Heart left ventricle (tissue), 16 donors: ENCODE measurements at places on chromosomes 3 and 15.

GRCh38 chr3:165196577-165197480 lies 645 bp upstream of the SLITRK3 start:
- DNase-seq = no peak

GRCh38 chr3:103919327-103919726 lies 1447.4 kb upstream of the ALCAM start:
- no peak for DNase-seq

- no peak for DNase-seq
Observed at GRCh38 chr15:34355241-34355640, 11.8 kb downstream of the LPCAT4 start.

DNA sequence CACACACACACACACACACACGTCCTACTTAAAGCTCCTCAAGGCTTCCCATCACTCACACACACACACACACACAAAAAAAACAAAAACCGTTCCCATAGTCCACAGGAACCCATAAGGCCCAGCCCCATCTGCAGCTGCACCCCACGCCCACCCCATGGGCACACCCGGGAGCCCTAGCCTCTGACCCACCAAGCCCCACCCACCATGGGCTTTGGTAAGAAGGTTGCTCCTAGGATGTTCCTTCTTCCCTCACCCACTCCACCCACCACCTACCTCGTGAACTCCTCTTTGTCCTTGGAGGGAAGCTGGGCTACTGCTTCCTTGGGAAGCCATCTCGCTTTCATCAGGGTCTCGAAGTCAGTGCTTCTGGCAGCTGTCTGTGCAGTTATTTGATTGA lies 115.1 kb downstream of the TPRA1 start:
- DNase-seq = no peak

DNA sequence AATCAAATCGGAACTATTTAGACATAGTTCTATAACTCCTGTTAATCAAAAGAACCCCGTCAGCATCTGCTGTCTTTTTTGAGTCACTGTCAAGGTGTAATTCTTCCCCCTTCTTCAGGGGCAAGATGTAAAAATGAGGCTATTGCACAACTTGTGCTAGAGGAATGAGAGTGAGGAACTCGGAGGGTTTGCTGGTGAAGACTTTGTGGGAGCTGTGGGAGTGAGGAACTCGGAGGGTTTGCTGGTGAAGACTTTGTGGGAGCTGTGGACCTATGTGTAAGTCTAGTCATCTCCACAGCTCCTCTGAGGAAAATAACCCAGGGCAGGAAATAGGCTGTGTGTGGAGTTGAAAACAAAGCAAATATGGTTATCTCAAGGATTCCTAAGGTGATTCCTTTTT lies 2.5 kb upstream of the CERS3 start:
- DNase-seq = no peak

GRCh38 chr15:52112203-52112750 lies 298 bp downstream of the BCL2L10 start:
- no peak for DNase-seq

DNA sequence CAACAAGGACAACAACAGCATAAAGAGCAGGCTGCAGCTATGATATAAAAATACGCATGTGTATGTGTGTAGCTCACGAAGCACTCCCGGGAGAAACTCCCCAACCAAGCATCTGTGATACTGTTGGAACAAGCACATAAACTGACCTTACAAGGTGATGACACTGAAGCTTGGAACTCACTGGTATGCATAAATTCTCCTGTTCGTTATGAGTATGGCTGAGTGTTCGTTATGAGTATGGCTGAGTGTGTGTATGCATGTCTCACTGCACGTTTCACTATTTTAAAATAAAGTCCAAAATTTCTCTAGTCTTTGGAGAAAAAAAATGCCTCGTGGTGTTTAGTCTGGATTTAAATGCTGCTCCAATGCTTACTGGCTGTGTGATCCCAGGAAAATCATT lies 256.8 kb downstream of the RORA start:
- no peak for DNase-seq

DNA sequence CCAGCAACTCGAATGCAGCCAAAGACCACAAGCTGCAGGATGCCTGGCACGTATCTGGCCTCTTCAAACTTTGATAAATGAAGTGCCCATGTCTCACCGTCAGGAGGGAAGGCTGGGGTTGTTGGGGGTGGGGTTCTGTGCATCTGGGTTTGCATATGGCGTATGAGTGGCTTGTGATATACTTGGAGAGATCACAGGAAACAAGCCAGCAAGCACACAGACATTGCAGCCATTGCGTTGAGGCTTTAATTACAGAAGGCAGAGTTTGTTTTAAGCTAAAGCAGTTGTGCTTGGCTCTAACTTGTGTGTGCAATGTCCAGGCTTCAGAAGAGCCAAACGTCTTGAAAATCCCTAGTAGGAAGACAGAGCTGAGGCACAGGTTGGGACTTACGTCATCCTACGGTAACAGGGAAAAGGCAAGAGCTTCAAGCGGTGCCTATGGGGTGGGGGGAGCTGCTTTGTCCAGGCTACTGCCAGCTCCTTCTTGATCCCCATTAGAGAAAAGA lies 109.2 kb downstream of the ASB7 start:
- DNase-seq = no peak

GRCh38 chr15:96070636-96071035 lies 259.9 kb upstream of the NR2F2 start:
- no peak for DNase-seq

DNA sequence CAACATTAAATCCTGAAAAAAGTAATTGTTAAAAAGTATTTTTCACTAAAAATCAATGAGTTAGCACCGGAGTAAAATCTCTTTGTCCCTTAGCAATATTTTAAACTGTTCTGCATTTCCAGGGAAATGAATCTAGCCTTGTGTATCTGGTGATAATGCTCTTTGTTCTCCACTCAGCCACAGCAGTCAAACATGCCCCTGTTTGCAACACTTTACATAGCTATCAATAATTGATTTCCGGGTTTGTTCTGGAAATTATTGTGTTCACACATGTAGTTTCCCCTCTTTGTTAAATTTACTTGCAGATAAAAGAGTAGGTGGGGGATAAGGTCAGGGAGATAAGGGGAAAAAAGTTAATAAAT lies 3.6 kb upstream of the A4GNT start:
- DNase-seq = no peak

- peak; percentile 87 for DNase-seq
Observed at GRCh38 chr15:45522328-45523165, at the start of gene SLC30A4. Gene SLC30A4 (minus strand): TSS chr15:45522755. CDS start chr15:45522354, 401 bp downstream.

DNA sequence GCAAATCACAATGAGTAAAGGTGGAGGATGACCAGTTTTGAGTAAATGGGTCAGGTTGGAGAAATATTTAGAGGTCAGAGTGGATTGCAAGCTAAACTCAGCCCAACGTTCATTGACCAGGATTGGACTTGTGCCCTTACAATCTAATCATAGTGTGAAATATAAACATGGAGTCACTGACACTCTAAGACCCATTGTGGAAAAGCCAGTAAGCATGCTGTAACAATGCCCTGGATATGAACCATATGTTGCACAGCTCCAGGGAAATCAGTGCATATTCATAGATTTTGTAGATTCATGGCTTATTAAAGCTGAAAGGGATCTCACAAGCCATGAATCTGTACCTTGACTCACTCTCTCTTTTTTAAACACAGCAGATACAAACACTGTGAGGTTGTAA lies 660.2 kb upstream of the LMCD1 start:
- DNase-seq = no peak

- no peak for DNase-seq
Observed at GRCh38 chr3:105912891-105913290, 44.1 kb upstream of the CBLB start.

GRCh38 chr3:111229301-111229700 lies 157.7 kb downstream of the NECTIN3 start:
- no peak for DNase-seq

GRCh38 chr3:123602325-123602724 lies 17.5 kb upstream of the HACD2 start:
- DNase-seq = no peak

DNA sequence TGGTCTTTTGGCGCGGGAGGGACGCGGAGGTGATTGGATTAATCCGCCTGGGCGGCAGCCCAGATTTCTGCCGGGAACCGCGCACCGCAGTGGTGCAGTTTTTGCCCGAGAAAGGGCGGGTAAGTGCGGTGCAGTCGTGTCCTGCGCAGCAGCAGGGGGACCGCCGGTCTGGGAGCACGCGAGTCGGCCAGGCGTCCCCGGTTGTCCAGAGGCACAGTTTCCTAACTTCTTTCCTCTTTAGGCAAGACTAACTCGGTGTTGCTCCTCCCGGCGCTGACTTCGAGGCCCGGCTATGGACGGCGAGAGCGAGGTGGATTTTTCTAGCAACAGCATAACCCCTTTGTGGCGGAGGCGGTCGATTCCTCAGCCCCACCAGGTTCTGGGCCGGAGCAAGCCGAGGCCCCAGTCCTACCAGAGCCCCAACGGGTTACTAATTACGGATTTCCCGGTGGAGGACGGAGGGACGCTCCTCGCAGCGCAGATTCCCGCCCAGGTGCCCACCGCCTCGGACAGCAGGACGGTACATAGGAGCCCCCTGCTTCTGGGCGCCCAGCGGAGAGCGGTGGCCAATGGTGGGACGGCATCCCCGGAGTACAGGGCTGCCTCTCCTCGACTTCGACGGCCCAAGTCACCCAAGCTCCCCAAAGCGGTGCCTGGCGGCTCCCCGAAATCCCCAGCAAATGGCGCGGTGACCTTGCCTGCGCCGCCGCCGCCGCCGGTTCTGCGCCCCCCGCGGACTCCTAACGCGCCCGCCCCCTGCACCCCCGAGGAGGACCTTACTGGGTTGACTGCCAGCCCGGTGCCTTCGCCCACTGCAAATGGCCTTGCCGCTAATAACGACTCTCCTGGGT lies 736 bp downstream of the ARHGEF26 start:
- DNase-seq = peak; percentile 44

DNA sequence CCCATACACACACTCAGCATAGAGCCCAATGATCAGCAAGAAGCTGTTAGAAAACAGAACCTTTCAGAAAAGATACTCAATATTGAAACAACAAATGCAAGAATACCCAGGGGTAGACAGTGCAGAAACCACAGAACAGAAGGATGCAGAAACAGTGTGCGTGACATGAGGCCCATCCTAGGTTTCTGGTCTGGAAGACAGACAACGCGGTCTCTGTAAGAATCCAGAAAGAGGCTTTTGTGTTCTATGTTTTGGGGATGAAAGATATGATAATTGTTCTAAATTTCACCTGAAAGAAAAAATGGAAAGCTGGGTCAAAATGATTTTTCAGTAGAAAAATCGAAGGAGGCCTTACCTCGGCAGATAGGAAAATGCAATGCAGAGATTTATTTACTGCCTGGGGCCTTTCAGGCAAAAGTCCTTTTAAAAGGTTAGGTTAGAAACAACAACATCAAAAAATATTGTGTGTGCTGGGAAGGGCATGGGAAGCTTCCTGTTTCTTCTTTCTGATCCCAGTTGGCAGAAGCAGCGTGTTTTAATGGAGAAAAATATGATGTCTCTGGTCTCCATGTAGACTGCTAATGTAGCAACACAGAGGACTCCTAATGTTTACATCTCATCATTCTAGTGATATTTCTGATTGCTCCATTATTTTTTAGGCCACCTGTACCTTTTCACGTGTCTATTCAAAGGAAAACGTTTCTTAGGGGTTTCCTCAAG lies 17.0 kb downstream of the SYNM start:
- DNase-seq = no peak

DNA sequence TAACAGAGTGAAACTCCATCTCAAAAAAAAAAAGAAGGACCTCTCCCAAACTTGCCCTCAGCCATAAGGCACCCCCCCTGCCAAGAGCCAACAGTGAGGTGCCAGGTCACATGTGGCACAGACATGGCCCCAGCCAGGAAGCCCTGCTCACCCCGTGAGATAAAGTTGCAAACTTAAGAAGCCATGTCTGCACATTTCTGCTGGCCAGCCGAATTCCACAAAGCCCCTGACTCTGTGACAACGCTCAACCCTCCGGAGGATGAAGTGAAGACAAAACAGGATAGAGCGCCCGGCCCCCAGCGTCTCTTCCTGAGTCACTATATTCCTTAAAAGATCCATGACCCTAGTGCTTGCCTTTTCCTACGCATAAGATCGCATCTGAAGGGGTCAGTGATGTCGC lies 188.1 kb downstream of the XXYLT1 start:
- DNase-seq = peak; percentile 11

GRCh38 chr3:13894807-13895154 lies 14.9 kb upstream of the WNT7A start:
- no peak for DNase-seq

DNA sequence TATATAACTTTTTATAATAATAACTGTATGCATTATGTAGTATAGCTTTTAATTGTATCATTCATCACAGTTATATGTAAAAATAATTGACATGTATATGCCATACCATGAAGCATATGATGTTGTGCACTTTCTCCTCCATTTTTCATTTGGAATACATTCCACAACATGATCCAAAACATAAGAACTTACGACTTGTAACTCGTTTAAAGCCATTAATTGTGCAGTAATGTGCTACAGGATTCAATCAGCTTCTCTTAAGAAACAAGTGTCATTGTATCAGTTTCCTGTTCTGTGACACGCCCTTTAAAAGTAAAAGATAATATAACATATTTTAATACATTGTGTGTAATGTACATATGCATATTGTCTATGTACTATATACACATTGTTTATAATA lies 2.2 kb downstream of the C3orf80 start:
- DNase-seq = no peak

GRCh38 chr3:193212844-193213243 lies 28.2 kb upstream of the PLAAT1 start:
- no peak for DNase-seq

DNA sequence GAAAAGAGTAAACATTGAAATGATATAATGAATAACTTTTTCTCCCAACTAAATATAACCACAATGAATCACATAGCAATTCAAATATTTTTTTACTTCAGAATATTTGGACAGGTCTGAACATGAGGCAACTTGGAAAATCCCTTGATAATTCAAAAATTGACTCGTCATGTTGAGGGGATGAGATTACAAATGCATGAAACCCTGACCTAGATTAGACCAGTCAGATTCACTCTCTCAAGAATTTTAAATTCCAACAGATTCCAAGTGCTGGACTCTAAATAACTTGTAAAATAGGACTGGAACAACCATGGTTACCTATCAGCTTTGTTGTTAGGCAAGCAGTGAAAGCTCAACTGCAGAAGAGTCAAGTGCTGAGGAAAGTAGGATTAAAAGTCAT lies 317.5 kb downstream of the GBE1 start:
- no peak for DNase-seq

DNA sequence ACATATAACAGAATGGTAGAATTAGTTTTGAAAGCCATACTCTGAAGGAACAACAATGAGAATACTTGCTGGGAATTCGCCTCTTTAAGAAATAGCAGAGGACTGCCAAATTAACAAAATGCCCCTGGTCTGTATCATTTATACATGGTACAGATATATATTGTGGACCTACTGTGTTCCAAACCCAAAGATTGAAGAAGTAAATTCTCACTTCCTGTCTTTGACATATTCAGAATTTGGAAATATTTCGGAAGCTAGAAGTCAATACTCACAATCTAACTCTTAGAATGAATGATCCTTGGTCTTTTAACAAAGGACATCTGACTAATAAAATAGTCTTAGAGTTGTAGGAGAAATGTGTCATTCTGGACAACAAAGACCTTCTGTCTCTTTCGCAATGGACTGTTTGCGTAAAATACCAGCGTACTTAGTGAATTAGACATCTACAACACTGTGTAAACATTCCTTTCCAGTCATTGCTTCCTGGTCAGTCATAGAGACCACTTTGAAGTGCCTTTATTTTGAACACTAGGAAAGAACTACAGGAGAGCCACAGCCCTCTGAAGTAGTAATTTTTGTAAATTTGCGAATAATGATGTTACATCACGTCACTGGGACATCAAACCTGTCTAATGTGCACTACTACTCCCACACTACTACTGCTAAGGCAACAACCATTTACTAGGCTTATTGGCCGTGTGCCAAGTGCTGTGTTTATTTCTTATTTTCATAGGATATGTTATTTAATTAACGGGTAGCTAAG lies 68.0 kb downstream of the CHL1 start:
- DNase-seq = no peak
